Mesothelial cell of epicardium (in vitro differentiated cells): ENCODE measurements at places on chromosomes 6 and 20.

- no peak for DNase-seq
- H3K4me3 ChIP-seq: no peak overlapping the region
- peaks cover 3% of the 10 kb centered on the region for H3K36me3 ChIP-seq
- H3K27me3 ChIP-seq: no peaks in the 10 kb centered on the region
- H3K4me1 ChIP-seq: peaks cover 14% of the 10 kb centered on the region
Observed at GRCh38 chr6:53598265-53598907, 53.5 kb upstream of the GCLC start.

- H3K27ac ChIP-seq: no peak overlapping the region
- H3K27me3 ChIP-seq: no peaks in the 10 kb centered on the region
- DNase-seq: no peak
Observed at GRCh38 chr6:137879885-137880745, 13.1 kb downstream of the TNFAIP3 start.

GRCh38 chr6:12367412-12367811 is 77.3 kb downstream of the EDN1 start:
- H3K36me3 ChIP-seq: no peaks in the 10 kb centered on the region
- peaks cover 5% of the 10 kb centered on the region for H3K4me1 ChIP-seq
- H3K27ac ChIP-seq: no peak overlapping the region
- no peak for DNase-seq
- H3K4me3 ChIP-seq: no peak overlapping the region
- H3K27me3 ChIP-seq: no peaks in the 10 kb centered on the region

DNA sequence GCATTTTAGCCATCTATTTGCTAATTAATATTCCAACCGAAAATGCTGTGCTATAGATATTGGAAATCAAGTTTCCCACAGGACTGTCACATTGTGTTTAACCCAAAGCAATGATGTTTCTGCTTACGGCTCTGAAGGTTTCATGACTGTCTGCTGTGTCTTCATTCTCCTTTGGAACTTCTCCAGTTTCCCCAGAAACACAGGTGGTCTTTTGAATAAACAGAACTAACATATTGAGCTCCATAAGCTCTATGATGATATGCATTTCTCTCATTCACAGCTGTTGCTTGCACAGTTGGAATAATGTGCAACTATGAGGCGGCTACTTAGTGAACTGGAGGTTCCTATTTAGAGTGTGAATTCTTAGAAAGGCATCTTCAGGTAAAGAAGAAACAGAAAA is 266.0 kb upstream of the ID4 start:
- H3K4me3 ChIP-seq: no peak overlapping the region
- no peaks in the 10 kb centered on the region for H3K4me1 ChIP-seq
- DNase-seq: no peak
- H3K27me3 ChIP-seq: no peaks in the 10 kb centered on the region
- no peak overlapping the region for H3K27ac ChIP-seq
- H3K36me3 ChIP-seq: no peaks in the 10 kb centered on the region

DNA sequence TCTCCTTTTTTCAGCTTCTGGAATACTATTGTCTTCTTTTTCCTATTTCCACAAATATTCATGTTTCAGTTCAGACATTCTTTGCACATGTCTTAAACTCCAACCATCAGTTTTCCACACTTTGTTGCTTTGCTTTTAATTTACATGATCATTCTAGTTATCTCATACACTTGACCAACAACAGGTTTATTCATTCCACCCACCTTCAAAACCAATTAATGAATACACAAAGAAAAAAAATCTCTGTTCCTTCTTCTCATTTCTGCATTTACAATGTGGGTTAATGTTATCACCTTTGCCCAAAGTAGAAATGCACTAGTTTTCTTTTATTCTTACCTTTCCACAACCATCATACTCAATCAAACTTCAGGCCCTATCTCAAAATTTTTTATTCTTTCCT is 216.7 kb downstream of the FRK start:
- H3K4me1 ChIP-seq: no peaks in the 10 kb centered on the region
- no peak overlapping the region for H3K4me3 ChIP-seq
- H3K36me3 ChIP-seq: no peaks in the 10 kb centered on the region

DNA sequence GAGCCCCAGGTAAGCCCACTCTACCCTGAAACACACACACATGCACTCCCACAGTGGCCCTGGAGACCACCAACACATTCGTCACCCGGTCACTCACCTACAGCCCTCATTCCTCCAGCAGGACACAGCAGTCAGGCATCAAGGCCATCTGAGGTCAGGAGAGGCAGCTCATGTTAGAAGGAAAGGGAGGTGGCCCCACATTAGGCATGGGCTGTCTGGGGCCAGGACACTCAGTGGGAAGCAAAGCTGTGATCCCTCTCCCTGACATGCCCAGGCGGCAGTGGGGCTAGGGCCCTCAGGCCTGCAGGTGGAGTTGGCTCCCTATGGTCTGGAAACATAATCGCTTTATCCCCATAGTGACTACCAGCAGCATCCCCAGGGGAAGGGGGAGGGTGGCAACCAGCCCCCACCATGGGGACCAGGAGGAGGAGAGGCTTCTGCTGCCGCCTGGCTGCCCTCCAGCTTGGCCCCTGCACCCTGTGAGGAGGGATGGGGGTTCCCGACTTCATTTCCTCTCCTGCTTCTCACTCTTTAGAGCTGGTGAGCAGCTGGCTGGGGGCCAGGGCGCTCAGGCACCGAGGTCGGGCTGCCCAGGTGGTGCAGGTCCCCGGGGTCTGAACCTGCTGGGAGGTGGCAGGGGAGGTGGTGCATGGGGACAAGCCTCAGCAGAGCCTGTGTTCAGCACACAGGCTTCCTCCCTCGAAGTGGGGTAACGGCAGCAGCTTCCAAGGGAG is 76.6 kb upstream of the CST7 start:
- H3K4me3 ChIP-seq: no peak overlapping the region
- no peaks in the 10 kb centered on the region for H3K4me1 ChIP-seq
- H3K27me3 ChIP-seq: peaks cover 2% of the 10 kb centered on the region
- no peaks in the 10 kb centered on the region for H3K36me3 ChIP-seq

GRCh38 chr6:157469378-157469777 is 88.4 kb downstream of the ZDHHC14 start:
- H3K27ac ChIP-seq: no peak overlapping the region
- DNase-seq: no peak
- no peaks in the 10 kb centered on the region for H3K36me3 ChIP-seq
- no peaks in the 10 kb centered on the region for H3K27me3 ChIP-seq

DNA sequence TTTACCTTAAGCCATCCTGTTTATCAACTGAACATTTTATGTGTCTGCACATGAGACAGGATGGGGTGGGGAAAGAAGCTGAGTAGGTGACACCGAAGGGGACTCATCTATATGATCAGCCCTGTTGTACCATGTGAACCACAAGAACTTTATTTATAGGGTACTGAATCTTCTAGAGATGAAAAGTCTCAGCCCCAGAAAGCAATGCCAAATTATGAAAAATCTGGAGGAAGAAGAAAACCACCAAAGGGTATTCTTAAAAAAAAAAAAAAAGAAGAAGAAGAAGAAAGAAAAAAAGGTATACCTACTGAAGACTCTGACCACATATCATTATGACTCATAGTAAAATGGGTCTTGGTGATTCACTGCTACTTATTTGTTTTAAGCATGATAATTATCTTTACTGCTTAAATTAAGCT is 39.8 kb upstream of the HBS1L start:
- H3K27ac ChIP-seq: no peak overlapping the region
- no peak for DNase-seq
- H3K27me3 ChIP-seq: peaks cover 43% of the 10 kb centered on the region

DNA sequence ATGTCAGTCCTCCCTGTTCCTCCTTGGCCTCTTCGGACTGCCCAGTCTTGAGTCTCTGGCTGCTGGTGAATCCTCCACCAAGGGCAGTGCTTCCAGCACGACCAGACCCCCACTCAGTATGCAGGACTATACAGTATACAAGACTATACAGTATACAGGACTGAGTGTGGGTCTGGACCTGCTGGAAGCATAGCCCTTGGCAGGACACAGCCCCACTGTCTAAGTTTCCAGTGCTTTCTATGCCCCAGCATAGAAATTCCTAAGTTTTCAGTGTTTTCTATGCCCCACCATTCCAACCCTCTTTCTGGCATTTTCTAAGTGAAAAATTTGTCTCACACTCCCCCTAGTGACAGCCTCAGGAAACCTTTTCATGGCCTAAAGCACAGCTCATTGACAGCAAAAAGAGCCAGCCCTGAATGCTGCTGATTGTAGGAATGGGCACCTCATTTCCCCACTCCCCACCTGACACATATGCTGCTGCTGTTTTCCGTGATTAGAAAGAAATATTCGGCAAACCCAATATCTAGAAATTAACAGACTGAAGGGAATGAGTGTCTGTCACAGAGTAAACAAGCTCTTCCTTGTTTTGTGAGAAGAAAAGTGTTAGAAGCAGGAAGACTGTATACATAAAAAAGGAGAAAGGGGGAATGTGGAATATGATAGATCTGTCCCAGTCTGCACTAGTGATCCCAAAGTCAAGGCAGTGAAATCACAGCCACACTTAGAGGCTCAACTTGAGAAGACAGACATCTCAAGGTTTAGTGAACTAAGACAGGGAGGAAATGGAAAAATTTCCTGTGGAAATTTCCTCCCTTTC is 206.9 kb downstream of the IBTK start:
- no peaks in the 10 kb centered on the region for H3K36me3 ChIP-seq
- H3K4me1 ChIP-seq: no peaks in the 10 kb centered on the region
- no peaks in the 10 kb centered on the region for H3K27me3 ChIP-seq

- H3K4me1 ChIP-seq: peaks cover 37% of the 10 kb centered on the region
- H3K27me3 ChIP-seq: no peaks in the 10 kb centered on the region
- DNase-seq: no peak
- H3K27ac ChIP-seq: peak overlapping the region; percentile 65
- H3K36me3 ChIP-seq: peaks cover 32% of the 10 kb centered on the region
Observed at GRCh38 chr6:151096255-151096612, 143.5 kb upstream of the AKAP12 start.

GRCh38 chr6:29845405-29846006 is 17.9 kb downstream of the HLA-G start:
- H3K4me1 ChIP-seq: no peaks in the 10 kb centered on the region
- no peak overlapping the region for H3K27ac ChIP-seq
- peaks cover 77% of the 10 kb centered on the region for H3K27me3 ChIP-seq
- H3K36me3 ChIP-seq: no peaks in the 10 kb centered on the region
- no peak overlapping the region for H3K4me3 ChIP-seq

- H3K4me3 ChIP-seq: no peak overlapping the region
- no peaks in the 10 kb centered on the region for H3K27me3 ChIP-seq
- DNase-seq: peak; percentile 11
- H3K27ac ChIP-seq: no peak overlapping the region
- no peaks in the 10 kb centered on the region for H3K4me1 ChIP-seq
Observed at GRCh38 chr6:167588181-167588919, 238.4 kb upstream of the AFDN start.

- H3K4me3 ChIP-seq: no peak overlapping the region
- peaks cover 5% of the 10 kb centered on the region for H3K4me1 ChIP-seq
- H3K36me3 ChIP-seq: peaks cover 3% of the 10 kb centered on the region
- no peak overlapping the region for H3K27ac ChIP-seq
Observed at GRCh38 chr6:108764580-108764950, 83.7 kb upstream of the ARMC2 start.

DNA sequence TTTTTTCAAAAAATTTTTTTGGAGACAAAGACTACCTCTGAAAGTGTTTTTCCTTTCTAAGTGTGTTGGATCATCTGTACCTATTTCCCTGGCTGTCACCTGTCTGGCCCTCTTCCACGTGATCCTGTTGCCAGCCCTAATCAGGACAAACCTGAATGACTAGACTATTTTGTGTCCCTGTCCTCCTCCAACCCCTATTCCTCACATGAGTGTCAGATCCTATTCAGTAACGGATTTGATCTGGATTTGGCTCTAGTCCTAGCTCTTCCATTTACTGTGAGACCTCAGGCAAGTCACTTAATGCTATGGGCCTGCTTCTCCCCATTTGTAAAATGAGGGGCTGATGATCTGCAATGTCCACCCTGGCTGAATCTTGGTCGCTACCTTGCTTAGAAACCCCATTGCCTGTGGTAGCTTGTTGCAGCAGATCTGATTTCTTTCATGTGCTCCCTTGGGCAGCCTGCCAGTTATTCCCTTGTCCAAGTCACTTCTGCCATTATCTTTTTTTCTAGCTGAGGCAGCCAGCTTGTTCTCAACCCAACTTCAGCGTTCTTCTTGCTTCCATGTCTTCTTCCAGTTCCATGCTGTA is 4.8 kb downstream of the PHF20 start:
- peaks cover 15% of the 10 kb centered on the region for H3K36me3 ChIP-seq
- no peaks in the 10 kb centered on the region for H3K27me3 ChIP-seq
- peak overlapping the region; percentile 57 for H3K27ac ChIP-seq

- H3K27ac ChIP-seq: peak overlapping the region; percentile 98
- peaks cover 19% of the 10 kb centered on the region for H3K27me3 ChIP-seq
- peaks cover 35% of the 10 kb centered on the region for H3K4me1 ChIP-seq
- peak overlapping the region; percentile 95 for H3K4me3 ChIP-seq
- no peak for DNase-seq
- peaks cover 12% of the 10 kb centered on the region for H3K36me3 ChIP-seq
Observed at GRCh38 chr20:63980317-63980805, 571 bp upstream of the PRPF6 start.

DNA sequence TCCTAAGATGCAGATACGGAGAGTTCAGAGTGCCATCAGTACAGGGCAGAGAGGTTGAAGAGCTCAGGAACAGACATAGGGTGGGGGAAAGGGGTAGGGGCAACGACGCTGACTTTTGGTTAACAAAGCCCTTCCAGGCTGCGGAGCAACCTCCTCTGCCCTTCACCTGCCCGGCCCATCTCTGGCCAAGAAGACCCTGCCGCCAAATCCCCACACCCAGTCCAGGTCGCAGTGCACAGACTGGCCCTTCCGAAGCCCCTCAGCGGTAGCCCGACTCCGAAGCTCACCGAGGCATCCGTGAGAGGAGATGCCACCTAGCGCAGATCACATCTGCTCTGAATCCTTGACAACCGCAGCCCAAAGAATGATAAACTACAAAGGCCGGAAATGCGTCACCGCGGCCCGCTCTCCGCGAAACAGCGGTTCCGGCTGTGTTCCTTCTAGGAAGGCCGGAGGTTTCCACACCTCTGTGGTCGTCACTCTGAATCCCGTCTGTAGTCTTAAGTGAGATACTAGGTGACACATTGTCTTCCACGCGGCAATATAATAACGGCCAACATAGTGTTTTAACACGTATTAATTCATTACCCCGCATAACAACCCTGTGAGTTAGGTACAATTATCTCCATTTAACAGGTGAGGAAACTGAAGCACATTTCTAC is at the start of gene ZSCAN23:
TSS of gene ZSCAN23 (minus strand) at position 380 of the 662 bp plus-strand sequence. CDS start 7,225 bp downstream, outside the sequence.
- peak within 1 kb of the TSS; percentile 99 for H3K27ac ChIP-seq
- H3K36me3 ChIP-seq: no peaks in the 10 kb centered on the region
- peak within 1 kb of the TSS; percentile 100 for H3K4me3 ChIP-seq
- peaks cover 3% of the 10 kb centered on the region for H3K27me3 ChIP-seq

- H3K4me3 ChIP-seq: no peak overlapping the region
- H3K36me3 ChIP-seq: no peaks in the 10 kb centered on the region
- no peak for DNase-seq
- H3K27ac ChIP-seq: no peak overlapping the region
- no peaks in the 10 kb centered on the region for H3K4me1 ChIP-seq
Observed at GRCh38 chr20:31516166-31516565, 1.9 kb downstream of the HM13 start.

DNA sequence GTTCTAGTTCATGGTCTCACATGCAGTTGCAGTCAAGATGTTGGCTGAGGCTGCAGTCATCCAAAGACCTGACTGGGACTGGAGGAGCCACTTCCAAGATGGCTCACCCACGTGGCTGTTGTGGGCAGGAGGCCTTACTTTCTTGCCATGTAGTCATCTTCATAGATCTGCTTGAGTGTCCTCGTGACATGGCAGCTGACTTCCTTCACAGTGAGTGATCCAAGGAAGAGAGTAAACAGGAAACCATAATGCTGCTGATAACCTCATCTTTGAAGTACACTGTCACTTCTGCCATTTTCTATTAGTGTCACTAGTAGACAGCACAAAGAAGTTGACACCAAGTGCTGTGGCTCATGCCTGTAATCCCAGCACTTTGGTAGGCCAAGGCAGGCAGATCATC is 40.1 kb upstream of the AKIRIN2 start:
- no peak for DNase-seq
- H3K4me3 ChIP-seq: no peak overlapping the region
- H3K27ac ChIP-seq: no peak overlapping the region
- H3K27me3 ChIP-seq: no peaks in the 10 kb centered on the region
- H3K4me1 ChIP-seq: peaks cover 3% of the 10 kb centered on the region
- no peaks in the 10 kb centered on the region for H3K36me3 ChIP-seq
